Activated T-helper 9 cell treated with anti-CD3 and anti-CD28 coated beads, Interleukin-2, amount 50 U/mL, for 16 hours (primary cell): ENCODE measurements at places on chromosomes 16 and 17.
A peak's percentile ranks its signal among the peaks of the same experiment; 100 is the strongest.

GRCh38 chr17:45003877-45004276 lies 35.8 kb upstream of the C1QL1 start:
- DNase-seq = no peak

DNA sequence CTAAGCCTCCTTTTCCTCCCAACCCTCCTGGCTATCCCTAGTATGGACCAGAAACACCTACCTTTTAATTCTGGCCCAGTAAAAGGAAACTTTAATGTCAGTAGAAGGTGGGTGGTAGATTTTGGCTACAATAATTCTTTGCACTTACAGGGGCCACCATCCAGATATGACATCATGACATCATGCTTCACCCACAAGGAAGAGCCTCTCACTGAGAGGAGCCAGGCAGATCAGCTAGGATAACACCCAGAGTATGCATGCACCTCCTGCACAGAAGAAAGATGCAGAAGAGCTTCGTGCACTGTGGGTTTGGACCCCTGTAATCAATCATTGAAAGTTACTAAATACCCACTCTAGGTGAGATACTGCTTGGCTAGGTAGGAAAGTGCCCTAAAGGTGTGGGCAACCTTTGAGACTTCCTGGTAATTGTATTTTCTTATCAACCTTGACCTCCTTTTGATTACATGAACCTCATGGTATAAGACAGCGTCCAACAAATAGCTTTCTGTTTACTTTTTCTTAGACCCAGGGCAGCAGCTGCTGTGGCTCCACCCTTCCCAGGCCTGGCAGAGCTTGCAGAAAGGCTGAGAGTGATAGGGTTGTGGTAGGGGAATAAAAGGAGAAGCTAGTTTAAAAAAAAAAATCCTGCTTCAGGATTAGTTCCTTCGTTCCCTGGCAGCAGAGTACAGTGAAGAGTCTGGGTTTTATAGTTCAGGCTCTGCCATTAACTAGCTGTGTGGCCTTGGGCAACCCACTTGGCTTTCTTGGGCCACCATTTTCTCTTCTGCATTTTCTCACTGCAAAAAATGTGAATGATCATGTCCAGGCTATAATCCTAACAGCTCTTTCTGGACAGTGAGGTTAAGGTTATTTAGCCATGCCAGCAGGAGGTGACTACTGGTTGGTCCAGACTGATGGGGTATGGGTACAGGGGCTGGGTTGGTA lies 6.2 kb downstream of the MAP3K14 start:
- DNase-seq = no peak

DNA sequence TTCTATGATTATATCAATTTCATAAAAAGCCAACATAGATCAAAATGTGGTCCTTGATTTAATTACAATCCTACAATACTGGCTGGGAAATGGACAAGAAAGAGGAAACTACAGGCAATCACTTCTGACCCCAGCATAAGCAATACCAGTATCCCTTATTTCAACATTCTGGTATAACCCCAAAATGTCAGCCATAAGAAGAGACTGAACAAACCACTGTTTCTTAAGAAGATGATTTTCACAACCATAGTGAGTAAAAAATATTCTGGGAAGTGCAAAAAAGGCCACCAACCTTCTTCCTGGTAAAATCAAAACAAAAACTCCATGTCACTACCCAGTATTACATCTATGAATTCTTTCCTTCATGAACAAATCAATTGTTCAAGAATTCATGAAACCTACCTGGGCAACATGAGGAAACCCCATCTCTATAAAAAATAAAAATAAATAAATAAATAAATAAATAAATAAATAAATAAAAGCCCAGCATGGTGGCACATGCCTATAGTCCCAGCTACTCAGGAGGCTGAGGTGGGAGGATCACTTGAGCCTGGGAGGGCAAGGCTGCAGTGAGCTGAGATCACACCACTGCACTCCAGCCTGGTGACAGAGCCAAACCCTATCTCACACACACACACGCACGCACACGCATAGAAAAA lies 7.5 kb downstream of the N4BP1 start:
- DNase-seq = no peak

DNA sequence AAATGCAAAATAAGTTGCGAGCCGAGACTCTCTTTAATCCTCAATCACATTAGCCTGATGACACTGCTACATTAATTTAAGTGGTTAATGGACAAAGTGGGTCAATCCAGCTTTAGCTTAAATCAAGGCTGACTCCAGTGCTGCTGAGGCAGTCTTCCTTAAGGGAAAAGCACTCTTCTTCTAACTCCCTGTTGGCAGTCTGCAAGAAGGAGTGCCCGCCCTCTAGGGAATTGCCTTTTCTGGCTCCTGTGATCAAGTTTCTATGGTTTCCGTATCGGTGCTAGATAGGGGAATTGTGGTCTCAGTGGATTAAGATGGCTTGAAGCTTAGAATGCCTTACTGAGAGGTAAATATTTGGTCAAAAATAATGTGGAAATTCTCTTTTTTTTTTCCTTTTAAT lies 41.0 kb downstream of the HS3ST3B1 start:
- DNase-seq = no peak

GRCh38 chr16:68272507-68273209 lies 8.3 kb downstream of the SLC7A6 start:
- DNase-seq = no peak

GRCh38 chr16:11100239-11100750 lies 155.7 kb downstream of the SOCS1 start:
- DNase-seq = no peak

DNA sequence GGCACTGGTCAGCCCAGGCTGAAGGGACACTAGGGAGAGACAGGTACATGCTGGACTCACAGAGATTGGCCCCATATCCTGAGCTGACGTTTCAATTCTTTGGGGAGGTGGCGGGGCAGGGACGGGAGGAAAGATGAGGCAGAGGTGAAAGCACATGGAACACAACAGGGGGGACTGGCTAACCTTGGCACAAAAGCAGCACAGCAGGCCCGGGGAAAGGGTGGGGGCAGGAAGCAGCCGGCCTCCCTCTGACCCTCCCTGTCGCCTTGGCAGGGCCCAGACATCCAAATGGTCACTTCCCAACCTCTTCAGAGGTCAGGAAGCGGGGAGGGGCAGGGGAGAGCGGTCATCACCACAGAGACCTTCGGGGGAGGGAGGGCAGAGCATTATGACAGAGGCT lies 6.6 kb downstream of the VAT1 start:
- no peak for DNase-seq

DNA sequence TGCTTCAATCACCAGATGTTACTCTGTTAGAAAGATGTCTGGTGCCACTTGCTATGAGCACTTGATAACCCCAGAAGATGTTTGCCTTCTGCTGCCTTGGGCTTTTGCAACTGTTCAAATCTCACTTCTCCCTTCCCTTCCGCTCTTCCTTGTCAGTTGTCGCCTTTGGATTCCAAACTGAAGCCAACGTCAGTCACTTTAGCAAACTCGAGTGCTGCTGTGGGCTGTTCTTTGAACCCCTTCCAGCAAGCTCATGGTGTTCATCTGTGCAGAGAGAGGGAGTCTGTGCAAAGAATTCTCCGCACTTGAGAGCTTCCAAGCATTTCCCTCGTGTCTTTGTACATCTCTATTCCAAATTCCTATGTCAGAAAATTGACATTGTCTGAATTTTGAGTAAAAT lies 879.4 kb downstream of the CDH11 start:
- no peak for DNase-seq

DNA sequence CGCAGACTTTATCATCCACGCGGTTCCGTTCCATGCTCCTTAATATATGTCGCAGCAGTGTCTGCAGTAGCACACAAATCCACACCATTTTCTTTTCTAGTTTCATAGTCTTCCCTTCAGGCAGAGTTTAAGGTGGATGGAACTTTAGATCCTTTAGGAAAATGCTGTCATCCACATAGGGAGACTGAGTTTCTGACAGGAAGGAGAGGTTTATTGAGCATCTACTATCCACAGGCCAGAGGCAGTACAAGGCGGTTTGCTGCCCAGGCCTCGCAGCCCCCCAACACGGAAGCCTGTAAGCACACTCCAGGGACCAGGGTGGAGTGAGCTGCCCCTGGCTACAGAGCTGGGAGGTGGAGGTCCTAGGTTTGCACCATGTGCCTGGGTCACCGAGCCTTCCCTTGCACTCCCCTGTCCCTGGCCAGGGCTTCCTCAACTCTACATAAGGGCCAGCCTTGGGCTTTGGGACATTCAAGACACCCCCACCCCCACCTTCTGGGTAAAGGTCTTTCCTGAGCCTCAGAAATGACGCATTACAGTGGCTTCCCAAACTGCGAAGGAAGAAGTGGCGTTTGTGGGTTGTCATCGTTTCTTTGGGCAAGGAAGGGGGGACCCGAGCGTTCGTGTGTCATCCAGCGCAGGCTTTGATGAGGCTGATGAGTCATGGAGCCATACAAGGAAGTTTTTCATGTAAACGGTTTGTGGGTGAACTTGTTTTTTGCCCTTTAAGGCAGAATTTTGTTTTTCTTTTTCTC lies 146.5 kb upstream of the PLCG2 start:
- peak; percentile 65 for DNase-seq
